ENCODE measurements at places on chromosomes 3 and 15.

DNA sequence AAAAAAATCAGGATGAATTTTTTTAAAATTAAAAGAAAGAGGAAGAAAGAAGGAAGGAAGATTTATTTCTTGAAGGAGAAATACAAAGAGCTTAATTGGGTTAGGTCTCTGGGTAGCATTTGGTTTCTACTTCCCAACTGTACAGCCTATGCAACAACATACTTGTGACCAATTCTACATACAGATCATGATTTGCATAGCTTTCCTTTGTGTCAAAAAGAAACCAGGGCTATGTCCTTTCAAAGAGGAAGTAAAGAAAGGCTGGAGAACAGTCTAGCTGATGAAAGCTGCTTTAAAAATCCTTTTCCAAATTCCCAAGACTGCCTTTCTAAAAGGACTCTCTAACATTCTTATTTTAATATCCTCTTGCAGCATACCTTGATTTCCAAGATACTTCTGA is 6.1 kb upstream of the HGD start:
- peak; percentile 24 for DNase-seq

DNA sequence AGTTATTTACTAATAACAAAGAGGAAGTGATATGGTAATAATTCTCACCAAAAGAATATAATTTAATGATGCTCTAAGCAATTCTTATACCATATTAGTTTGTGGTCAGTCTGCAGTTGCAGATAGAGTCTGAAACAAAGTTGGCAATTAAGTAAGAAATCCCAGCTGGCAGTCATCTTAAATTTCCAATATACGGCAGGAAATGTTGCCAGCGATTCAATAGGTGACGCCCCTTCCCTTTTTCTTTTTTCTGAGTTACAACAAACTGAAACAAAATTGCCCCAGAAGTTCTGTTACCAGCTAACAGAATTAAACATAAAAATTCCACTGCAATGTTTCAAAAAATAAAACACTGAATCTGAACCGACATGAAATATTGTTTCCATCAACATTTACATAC is 26.7 kb downstream of the LRRFIP2 start:
- DNase-seq: no peak

GRCh38 chr15:80665151-80665550 is 30.0 kb upstream of the ABHD17C start:
- DNase-seq: no peak

DNA sequence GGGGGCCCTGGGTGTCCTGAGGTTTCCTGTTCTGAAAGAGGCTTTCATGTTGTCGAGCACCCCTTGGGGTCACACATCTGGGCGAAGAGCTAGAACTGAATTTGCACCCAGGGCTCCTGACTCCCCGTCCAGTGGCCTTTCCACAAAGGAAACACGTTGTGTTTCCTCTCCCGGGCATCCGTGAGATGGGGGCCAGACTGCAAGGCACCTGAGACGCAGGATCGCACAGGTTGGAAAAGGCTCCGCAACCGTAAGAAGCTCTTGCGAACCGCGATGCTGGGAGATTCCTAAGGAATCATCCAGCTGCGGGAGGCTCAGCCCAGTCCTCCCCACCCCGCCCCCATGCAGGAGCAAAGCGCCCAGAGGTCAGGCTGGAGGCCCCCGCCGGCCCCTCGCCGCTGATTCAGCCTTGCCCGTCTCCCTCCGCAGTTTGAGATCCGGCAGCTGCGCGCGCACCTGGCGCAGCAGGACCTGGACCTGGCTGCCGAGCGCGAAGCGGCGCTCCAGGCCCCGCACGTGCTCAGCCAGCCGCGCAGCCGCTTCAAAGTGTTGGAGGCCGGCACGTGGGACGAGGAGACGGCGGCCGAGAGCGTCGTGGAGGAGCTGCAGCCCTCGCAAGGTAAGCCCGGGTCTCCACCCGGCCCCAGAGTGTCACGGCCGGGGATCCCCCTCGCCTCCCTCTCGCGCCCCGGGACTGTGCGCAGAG is 119.6 kb downstream of the ETFA start:
- DNase-seq: no peak

DNA sequence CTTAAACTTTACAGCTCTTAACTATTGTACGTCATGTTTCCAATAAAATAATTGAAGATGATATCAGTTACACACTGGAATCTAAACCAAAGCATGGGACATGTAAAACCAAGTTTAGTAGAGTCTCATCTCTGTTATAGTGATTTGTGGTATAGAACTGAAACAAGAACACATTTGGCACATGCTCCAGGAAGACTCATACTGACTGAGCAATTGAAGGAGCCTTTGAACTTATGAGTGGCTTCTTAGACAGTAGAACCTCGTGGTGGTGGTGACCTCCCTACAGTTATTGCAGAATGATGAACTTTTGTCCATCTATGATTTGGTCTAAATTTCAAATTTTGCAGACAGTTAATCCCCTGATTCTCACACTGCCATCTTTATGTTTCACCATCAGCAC is 729.7 kb downstream of the ROBO1 start:
- no peak for DNase-seq

GRCh38 chr15:42491539-42492225 is 741 bp upstream of the ZNF106 start:
- DNase-seq: peak; percentile 38

DNA sequence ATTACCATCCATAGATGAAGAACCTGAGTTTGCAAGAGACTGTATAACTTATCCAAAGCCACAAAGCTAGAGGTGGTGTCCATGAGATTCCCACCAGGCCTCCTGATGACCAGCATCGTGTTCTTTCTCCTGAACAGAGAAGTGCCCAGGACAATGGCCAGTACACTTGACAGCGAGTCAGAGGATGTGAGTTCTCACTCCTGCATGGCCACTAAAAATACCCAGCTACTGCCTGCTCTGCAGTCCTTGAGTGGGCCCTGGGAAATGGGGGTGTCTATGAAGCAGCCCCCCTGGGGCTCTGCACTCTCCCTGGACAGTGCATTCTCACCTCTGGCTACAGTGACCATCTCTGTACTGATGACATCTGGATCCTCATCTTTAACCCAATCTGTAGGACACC is 201.2 kb downstream of the RPLP1 start:
- no peak for DNase-seq

GRCh38 chr15:89430530-89431341 is 65.6 kb downstream of the RHCG start:
- peak; percentile 6 for DNase-seq

DNA sequence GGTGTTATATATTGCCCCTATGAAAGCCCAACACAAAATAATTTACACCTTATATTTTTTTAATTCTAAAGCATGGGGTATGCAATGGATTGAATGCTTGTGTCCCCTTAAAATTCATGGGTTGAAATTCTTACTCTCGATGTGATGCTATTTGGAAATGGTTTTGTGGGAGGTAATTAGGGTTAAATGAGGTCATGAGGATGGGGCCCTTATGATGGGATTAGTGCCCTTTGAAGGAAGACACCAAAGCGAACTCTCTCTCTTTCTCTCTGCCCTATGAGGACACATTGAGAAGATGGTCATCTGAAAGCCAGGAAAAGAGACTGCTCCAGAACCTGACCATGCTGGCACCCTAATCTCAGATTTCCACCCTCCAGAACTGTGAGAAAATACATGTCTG is 7.6 kb upstream of the SRGAP3 start:
- no peak for DNase-seq

GRCh38 chr15:51093488-51093838 is 1.2 kb downstream of the TNFAIP8L3 start:
- no peak for DNase-seq

GRCh38 chr15:49406352-49407118 is 16.5 kb upstream of the FGF7 start:
- no peak for DNase-seq

DNA sequence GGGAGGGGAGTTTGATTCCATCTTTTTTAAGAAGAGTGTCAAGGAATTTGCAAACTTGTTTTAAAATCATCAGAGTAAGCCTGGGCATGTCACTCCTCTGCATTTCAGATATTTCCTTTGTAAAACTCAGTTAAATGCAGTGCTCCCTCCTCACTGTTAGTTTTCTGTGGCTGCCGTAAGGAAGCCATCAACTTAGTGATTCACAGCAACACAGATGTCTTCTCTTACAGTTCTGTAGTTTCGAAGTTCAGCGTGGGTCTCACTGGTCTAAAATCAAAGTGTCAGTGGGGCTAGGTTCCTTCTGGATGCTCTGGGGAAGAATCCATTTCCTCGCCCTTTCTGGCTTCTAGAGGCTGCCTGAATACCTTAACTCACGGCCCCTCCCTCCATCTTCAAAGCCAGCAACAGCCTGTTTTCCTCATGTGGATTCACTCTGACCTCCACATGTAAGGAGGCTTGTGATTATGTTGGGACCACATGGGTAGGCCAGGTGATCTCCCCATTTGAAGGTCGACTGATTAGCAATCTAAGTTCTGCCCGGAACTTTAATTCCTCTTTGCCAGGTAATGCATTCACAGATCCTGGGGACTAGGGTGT is 12.4 kb downstream of the ISG20 start:
- DNase-seq: no peak

DNA sequence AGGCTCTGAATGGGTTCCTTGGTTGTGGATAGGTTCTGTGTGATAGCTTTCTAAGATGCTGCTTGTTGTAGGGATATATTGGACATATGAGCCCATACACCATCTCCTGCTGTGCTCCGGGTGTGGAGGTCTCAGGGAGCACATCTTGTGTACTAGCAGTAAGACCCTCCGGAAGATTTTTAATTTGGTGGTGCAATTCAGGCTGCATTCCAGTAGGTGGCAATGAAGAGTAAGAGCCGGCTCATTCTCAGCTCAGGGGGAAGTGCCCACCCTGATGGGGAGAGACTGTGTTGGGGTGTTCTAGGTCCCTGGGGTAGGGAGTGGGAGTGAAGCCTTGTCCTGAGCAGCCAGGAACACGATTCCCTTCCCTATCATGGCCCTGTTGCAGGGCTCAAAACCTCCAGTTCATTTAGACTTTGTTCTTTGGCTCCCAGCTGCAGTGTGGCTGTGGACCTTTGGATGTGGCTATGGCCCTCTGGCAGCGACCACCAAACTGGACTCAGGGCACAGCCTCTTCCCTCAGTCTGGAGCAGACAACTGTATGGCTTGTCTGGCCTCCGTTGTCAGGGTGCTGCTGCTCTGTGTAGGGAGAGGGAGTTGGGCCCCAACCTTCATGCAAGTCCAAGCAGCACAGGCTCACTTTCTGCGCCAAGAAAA is 104.7 kb downstream of the UNC13C start:
- no peak for DNase-seq

- no peak for DNase-seq
Observed at GRCh38 chr3:48970586-48970985, 19.5 kb upstream of the P4HTM start.

DNA sequence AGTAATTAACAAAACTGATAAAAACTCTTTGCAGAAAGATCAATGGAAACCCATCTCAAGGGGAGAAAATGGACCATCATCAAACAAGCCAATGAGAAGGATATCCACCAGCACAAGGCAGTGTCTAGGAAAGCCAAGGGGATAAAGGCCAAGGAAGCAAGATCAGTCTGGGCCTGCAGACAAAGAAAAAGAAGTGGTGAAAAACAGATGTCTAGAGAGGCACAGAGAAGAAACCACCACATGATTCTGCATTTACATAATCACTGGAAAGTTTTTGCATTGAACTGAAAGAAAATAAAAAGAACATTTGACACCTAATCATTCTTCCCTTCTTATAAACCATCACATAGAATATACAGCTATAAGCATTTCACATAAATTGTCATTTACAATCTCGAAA is 23.0 kb upstream of the VPS39 start:
- DNase-seq: no peak

DNA sequence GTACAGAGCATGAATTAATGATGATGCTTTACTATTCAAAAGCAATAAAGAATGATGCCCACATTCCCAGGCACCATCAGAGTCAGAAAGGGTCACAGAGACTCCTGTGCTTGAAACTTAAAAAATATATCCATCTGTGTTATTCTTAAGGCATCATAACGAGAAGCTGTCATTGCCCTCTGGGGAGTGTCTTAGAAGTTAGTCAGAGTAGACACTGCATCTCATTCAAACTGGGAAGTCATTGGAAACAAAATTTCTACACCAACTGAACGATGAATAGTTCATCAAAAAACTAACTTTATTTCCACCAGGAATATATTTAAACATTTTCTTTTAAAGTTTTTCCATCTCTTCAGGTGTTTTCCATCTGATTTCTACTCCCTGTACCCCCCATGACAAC is 122.9 kb downstream of the RFTN1 start:
- no peak for DNase-seq

DNA sequence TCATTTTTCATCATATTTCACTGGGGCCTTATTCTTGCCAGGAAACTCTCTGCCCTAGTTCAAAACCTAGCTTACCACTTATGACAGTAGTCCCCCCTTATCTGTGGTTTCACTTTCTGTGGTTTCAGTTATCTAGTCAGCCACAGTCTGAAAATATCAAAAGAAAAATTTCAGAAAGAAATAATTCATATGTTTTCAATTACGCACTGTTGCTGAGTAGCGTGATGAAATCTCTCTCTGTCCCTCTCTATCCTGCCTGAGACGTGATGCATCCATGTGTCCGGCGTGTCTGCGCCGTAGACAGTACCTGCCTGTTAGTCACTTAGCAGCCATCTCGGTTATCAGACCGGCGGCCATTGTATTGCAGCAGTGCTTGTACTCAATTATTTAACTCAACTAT is 369.9 kb upstream of the MCTP2 start:
- no peak for DNase-seq

DNA sequence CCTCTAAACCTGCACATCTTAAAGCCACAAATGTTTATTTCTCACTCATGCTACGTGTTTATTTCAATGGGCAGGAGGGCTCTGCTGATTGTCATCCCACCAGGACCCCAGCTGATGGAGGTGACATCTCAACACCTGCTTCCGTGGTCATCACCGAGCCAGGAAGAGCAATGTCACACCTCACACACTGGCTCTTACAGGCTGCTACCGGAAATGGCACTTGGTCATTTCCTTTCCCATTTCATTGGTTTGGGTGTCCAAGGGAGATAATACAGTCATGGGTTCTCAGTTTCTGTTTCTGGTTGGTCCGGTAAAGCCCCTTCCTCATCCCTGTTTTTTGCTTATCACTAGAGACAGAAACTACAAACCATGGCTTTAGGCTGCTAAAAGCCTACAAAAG is 41.9 kb downstream of the ABHD2 start:
- no peak for DNase-seq

DNA sequence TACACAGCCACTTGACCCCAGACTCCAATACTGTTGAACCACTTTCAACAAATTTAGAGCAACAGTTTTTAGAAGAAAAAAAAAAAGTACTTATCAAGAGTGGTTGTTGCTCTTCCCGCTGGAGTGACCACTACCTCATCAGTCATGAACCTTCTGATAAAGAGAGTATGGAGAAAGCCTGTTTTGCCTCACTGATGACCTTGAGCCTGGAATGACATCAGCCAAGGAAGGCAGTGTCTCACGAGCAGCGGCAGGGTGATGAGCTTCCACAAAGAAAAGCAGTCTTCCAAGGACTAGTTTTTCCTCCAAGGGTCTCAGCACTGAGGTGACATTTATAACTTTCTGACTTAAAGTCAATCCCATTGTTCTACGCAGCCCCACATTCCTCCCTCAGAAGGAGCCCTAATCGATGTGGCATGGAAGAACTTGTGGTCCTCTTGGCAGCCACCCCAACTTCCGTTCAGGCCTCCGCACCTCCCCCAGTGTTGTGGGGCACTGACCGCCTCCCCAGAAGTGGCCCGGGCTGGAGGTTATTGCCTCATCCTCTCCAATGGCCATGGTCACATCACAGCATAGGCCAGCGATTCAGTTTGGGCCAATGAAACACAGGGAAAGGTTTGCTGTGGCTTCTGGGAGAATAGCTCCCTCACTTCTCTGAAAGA is 1.8 kb upstream of the CYP11A1 start:
- no peak for DNase-seq

- no peak for DNase-seq
Observed at GRCh38 chr3:126439968-126440708, 35.6 kb downstream of the ZXDC start.

GRCh38 chr3:193559100-193559499 is 4.4 kb upstream of the ATP13A4 start:
- DNase-seq: no peak

Measured in AG04450 (cell line).